Activated CD4-positive, alpha-beta memory T cell treated with anti-CD3 and anti-CD28 coated beads for 36 hours (primary cell): ENCODE measurements at places on chromosomes 1 and 21.

DNA sequence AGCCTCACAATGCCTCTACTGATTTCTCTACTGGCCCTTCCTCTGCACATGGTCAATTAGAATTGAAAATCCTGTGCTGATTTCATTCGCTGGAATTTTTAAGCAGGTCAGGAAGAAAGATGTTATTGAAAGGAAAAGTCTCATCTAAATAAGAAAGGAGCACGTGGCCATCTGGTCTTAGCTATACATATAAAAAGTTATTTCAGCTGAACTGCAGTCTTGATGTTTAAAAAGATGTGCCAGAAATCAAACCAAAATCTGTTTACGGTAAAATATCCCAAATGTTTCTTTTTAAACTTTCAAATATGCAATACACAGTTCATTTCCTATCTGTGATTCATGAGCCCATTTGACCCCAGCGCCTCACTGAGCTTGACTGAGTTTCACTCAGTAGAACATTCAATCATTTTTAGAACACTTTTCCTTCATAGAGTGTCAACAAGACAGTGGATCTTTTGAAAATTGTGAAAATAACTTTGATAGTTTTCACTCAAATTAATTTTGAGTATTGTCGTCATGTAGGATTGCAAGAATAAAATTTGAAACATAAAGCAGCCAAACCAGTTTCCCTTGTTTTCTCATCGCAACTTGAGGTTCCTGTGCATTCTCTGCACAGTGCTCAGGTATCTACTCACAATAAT, 293.6 kb downstream of the PTPRC start:
- DNase-seq: no peak

DNA sequence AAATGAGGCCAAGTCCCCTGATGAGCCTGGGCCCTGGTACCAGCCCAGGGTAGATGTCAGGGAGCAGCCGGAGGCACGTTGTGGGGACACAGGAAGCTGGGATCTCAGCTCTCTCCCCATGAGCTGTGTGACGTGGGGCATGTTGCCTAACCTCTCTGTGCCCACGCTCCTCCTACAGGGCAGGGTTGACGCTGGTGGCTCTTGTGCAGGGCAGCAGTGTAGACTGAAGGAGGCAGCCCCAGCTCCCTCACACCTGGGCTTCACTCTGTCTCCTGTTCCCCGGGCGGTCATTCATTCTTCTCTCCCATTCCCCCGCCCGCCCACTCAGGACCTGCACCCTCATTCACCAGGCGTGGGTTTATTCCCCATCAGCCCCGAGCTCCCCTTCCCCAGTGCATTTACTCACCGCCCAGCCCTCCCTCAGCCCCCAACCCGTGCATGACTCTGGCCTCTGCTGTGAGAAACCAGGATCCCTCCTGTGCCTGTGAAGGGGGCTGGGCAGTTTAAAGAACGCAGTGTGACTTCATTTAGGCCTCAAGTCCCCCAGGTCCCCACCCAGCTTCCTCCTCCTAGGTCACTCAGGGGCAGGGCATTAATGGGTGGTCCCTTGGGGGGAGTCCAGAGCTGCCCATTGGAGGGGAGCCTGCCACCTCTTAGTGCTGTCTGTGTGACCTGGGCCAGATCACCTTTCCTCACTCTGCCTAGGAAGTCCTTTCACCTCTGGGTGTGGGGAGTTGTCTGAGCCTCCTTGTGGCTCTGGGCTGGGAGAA, 285.7 kb downstream of the PTPRU start:
- DNase-seq: no peak

- peak; percentile 67 for DNase-seq
Measured at GRCh38 chr1:10507111-10507879, 32.5 kb downstream of the PEX14 start.

GRCh38 chr1:100719490-100719889, at the start of gene VCAM1:
VCAM1 (plus strand) TSS chr1:100719742; CDS start chr1:100719861, 119 bp downstream.
- no peak for DNase-seq

DNA sequence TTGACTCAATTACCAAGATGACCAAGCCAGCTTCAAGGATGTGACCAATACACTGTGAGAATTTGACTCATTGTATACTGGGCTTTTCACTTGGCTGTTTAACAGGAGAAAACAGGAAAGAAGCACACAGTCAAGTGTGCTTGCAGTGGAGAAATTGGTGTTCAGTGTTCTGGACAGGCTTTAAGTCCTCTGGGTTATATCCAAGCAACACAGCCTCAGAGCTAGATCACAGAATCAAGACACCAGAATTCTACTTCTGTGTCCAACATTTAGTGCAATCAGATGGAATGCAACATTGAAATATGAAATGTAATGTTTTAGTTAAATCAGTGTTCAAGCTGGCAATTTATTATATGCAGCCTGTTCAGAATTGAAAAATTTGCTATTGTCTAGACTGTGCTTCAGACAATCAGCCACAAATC, 694.4 kb downstream of the LTN1 start:
- DNase-seq: no peak

DNA sequence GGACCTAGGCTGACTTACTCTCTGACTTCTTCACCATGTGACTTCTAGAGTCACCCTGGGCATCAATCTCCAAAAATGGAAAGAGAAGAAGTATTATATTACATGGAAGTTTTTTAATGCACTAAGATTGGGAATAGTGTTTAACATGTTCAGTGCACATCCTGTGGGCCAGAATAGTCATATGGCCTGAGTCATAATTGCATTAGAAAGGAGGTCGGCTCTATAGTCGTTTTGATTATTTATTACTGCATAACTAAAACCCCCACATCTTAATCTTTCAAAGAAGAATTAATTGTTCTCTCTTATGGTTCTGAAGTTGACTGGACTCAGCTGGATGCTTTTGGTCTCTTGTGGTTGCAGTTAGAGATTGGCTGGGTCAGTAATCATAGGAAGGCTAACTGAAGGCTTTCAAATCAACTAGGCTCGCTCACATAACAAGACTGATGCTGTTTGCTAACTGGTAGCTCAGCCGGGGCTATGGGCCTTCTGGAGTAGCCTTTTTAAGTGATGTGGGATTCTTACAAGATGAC, 810.6 kb upstream of the ADGRL4 start:
- DNase-seq: no peak

GRCh38 chr1:229254910-229255541, 15.9 kb upstream of the RAB4A start:
- peak; percentile 33 for DNase-seq

DNA sequence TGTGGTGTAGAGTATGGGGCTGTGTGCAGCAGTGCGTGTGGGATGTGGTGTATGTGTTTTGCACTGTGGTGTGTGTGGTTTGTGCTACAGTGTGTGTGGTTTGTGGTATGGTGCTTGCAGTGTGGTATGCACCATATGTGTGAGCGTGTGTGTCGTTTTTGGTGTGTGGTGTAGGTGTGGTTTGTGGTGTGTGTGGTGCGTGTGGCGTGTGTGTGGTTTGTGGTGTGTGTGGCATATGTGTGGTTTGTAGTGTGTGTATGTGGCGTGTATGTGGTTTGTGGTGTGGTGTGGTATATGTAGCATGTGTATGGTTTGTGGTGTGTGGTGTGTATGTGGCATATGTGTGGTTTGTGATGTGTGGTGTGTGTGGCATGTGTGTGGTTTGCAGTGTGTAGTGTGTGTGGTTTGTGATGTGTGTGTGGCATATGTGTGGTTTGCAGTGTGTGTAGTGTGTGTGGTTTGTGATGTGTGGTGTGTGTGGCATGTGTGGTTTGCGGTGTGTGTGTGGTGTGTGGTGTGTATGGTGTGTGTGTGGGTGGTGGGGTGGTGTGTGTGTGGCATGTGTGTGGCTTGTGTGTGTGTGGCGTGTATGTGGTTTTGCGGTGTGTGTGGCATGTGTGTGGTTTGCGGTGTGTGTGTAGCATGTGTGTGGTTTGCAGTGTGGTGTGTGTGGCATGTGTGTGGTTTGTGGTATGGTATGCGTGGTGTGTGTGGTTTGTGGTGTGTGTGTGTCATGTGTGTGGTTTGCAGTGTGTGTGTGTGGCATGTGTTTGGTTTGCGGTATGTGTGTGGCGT, 53.5 kb upstream of the TRAPPC10 start:
- DNase-seq: peak; percentile 23

- DNase-seq: peak; percentile 54
Measured at GRCh38 chr1:117060441-117061317, 553 bp downstream of the TTF2 start.

DNA sequence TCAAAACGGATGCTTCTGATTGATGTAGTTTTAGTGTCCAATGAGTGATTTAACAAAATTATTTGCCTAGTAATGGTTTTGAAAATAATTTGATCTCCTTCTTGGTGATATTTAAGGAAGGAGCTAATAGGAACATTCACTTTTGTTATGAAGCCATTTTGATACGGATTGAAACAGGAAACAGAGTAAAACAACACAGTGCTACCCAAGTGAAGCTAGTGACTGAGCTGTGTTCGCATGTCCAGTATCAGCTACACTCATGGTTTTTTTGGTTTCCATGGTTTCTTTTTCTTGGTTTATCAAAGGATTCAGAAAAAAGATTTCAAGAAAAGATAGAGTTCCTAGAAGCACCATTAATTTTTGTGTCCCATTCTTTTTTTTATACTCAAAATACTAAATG, 40.1 kb upstream of the PLEKHO1 start:
- no peak for DNase-seq

GRCh38 chr1:23116921-23117699, 51.5 kb downstream of the LUZP1 start:
- DNase-seq: no peak

DNA sequence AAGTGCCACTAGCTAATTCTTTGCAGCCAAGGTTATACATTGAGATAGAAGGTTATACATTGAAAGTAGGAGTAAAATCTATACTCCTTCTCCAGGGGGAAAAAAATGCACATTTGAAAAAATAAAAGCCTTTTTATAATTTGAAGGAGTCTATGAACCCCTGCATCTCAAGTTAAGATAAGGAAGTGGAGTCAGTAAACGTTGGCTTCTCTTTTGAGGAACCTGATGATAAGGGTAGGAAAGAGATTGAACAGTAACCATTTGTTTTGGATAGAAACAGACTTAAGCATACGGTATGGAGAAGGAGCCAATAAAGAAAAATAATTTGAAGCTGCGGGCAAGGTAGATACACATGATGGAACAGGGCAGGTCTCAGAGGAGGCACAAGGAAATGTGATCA, 64.1 kb downstream of the RPAP2 start:
- DNase-seq: no peak

GRCh38 chr1:85359874-85360721, 83.7 kb upstream of the BCL10 start:
- no peak for DNase-seq

- DNase-seq: no peak
Measured at GRCh38 chr1:11080931-11081330, 18.7 kb downstream of the EXOSC10 start.

GRCh38 chr1:239944666-239945065, 147.0 kb upstream of the FMN2 start:
- DNase-seq: no peak

DNA sequence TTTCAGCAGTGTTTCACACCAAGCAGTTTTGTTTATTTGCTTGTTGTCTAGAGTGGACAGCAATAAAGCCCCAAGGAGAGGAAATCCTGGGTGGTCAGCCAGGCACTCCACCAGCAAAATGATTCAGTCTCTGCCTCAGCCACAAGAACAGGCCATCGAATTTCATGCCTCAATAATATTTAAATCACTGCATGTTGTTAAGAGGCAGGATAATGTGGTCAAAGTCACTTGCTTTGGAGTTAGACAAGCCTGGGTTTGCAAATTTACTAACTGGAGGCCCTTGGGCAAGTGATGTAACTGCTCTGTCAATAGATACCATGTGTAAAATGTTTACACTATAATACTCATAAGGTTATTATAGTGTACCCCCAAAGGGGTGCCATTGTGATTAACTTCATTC, 349.6 kb downstream of the LMO4 start:
- no peak for DNase-seq

DNA sequence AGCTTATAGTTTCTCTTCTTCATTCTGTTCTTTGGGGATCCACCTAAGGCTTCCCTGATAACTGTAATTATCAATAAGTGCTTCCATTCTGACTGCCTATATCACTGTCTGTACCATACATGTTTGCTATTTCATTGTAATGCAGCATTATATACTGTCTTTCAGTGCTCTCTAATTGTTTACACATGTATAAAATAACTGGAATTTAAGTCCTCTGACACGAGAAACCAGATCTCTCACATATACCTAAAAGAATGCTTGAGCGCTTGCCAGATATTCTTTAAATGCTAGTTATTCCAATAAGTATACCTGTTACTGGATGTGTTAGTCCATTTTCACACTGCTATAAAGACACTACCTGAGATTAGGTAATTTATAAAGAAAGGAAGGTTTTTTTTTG, 34.7 kb downstream of the CELF3 start:
- no peak for DNase-seq

DNA sequence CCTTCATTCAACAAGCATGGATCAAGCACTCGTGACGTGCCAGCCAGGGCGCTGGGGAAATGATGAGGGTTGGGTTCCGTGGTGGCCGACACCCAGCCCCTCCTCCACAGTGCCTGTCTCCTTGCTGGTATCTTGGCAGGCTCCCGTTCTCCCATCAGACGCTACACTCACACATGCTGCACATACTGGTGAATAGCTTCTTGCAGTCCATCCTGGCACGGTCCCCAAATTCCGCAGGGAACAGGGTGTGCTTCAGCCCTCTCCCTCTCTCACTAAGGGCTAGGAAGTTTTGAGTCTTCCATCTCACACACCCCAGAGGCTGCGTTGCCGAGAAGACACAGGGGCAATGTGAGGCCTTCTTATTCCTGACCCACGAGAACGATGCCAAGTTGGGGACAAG, 10.1 kb upstream of the MEF2D start:
- no peak for DNase-seq

GRCh38 chr1:55786396-55786795, 571.2 kb upstream of the USP24 start:
- no peak for DNase-seq

DNA sequence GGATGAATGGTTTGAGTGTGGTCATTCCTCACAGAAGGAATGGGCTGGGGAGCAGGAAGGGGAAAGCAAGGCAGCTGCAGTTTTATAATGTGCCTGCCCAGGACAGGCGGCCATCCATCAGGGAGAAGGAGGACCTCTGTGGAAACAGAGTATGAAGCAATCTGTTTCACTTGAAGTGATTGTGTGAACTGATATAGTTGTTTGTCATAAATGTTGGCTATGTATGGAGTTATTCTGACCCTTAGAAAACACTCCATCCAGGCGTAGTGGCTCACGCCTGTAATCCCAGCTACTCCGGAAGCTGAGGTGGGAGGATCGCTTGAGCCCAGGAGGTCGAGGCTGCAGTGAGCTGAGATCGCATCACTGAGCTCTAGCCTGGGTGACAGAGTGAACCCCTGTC, 46.5 kb downstream of the NENF start:
- DNase-seq: no peak

DNA sequence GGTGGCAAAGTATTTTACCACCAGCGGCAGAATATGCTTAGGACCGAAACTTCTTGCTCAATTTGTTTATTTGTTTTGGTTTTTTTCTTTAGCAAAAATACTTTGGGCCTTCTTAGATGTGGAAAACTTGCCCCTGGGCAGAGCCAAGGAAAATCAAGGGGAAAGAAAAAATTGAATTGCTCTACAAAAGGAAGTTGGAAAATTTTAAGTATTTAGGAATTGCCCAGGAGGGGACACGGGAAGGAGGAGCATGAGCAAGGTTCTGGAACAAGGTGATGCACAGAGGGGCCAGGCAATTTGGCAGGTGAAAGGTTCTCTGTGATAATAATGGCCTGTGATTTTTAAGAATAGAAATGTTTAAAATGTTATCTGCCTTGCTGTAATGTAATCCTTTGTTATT, 28.6 kb downstream of the SGIP1 start:
- no peak for DNase-seq

GRCh38 chr21:44980562-44981489, 41.0 kb downstream of the SLX9 start:
- DNase-seq: no peak
